ENCODE measurements at places on chromosomes 6 and 20.
A peak's percentile ranks its signal among the peaks of the same experiment; 100 is the strongest.

DNA sequence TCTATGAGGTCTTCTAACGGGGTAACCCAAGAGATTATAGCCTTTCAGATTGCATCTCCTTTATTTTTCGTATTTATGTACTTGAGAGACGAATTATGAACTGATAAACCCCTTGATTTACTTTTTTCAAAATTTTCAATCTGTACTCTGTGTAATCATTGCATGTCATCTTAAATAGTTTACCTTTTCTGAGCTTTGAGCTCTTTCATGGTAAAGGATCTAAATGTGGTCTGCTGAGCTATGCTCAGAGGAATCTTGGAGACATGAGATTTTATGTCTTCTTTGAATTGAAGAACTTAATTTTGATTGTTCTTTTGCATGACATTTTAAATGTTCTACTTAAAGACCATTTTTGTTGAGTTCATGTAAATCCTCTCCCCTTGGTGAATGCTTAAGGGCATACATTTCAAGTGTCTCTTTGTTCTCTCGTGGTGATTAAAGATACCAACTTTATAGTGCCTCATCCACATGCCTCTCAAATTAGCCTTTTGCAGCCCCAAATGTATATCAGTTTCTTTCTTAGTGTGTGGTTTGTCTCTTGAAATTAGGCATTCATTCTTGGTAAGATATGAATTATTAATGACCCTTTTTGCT, 116.3 kb upstream of the SCGN start:
- no peak for DNase-seq

DNA sequence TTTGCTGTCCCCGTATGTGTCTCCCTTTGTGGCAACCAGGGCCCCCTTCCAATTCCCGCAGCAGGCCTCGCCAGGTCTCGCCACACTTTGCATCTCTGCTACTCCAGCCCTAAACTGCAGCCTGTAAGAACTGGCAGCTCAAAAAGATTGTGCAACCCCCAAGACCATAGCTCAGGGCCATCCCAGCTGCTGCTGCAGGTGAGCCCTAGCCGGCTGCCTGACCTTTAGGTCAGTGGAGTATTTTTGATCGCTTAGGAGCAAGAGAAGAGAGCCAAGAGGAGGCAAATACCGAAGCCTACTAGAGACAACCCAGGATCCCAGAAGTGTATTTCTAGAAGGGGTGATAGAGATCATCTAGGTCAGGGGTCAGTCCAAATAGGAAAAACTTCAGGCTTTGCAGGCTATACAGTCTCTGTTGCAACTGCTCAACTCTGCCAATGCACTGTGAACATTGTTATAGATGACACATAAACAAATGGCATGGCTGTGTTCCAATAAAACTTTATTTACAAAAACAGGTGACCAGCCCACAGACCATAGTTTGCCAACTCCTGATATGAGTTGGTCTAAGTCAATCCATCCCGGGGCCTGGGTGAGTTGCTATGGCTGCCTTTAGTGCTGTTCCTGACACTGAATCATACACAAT, 138.4 kb downstream of the EYA2 start:
- DNase-seq: no peak

- no peak for DNase-seq
Measured at GRCh38 chr6:85892346-85892745, 249.7 kb upstream of the SYNCRIP start.

DNA sequence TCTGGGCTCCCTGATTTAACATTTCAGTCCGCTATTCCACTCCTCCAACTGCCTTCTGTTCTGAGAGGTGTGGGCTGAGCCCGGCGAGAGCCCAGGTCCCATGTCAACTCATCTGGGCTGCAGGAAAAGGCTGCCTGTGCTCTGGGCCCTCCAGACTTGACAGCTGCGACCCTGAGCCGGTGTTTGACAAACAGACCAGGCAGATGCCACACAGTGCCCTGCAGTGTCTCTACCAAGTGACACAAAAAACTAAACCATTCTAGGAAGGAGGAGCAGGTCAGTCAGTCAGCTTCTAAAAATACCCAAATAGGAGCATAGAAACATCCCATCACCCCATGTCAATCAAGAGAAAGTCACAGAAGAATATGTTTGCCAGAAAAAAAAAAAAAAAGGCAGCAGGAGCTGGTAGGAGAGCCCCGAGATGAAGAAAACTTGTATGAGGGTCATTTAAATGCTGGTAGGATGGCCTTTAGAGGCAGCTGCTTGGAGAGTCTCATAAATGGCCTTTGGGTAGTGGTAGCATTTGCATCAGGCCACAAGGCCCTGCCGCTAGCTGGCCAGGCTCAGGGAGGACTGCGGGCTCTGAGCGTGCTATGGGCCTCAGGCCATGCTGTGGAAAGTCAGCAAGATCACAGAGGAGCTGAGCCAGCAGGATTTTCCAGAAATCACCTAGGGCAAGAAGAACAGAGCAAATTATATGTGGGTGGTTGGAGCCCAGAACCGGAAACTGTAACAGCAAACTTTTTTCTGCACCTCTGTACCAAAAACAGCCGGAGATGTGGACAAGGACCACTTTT, 36.6 kb upstream of the GFOD1 start:
- no peak for DNase-seq

- no peak for DNase-seq
Measured at GRCh38 chr20:17612287-17612991, 42.6 kb downstream of the DSTN start.

DNA sequence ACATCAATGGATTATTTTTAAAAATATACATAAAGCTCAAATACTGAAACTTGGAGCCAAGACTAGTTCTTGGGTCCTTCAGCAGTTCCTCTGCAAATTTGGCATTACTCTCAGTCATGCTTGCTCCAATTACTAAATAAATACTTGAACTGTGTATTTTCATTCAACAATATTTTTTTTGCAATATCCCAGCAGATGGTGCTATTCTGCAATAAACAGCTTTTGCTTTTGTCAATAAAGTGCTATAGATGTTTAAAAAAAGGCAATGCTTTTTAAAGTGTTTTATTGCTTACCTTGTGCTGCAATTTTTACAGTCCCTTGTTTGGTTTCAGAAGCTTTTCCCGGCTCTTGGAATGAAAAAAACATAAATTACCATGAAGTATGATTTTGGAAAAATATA, 243.4 kb downstream of the TRDN start:
- DNase-seq: peak; percentile 70

- DNase-seq: no peak
Measured at GRCh38 chr6:165827190-165827518, 164.1 kb upstream of the PDE10A start.

DNA sequence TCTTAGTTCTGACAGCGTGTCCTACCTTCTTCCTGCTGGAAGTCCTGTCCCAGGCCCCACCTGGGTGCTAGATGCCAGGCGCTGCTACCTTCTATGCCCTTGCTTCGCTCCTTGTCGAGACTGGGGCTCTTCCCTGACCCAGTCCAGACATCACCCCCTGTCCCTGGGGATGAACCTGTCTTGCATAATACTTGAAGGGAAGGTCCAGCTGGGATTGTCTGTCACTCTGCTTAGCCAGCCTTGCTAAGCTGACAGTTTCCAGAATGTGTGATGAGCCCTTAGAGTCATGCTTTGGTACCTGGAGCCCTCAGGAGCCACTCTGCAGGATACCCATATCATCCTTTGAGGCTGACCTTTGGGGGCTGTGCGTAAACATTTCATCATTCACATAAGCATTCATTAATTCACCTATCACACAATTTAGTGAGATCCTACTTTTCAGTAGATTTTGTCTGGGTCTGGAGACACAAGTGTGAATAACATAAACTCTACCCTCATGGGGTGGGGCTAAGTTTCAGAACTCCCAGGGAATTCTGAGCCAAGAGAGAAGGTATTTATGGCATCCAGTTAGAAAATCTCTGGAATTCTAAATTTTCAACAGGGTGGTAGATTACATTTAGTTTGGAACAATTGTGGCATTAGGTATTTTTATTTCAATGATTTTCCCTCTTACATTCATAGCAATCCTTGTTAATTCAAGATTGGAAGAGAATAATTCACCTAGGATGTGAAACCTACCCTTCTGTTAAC, 151.1 kb upstream of the HDAC2 start:
- no peak for DNase-seq

- peak; percentile 91 for DNase-seq
Measured at GRCh38 chr6:80457439-80457933, 351.0 kb downstream of the BCKDHB start.

GRCh38 chr6:87074101-87074621, 20.7 kb downstream of the CGA start:
- no peak for DNase-seq
